ENCODE measurements at places on chromosomes 6 and 20.

DNA sequence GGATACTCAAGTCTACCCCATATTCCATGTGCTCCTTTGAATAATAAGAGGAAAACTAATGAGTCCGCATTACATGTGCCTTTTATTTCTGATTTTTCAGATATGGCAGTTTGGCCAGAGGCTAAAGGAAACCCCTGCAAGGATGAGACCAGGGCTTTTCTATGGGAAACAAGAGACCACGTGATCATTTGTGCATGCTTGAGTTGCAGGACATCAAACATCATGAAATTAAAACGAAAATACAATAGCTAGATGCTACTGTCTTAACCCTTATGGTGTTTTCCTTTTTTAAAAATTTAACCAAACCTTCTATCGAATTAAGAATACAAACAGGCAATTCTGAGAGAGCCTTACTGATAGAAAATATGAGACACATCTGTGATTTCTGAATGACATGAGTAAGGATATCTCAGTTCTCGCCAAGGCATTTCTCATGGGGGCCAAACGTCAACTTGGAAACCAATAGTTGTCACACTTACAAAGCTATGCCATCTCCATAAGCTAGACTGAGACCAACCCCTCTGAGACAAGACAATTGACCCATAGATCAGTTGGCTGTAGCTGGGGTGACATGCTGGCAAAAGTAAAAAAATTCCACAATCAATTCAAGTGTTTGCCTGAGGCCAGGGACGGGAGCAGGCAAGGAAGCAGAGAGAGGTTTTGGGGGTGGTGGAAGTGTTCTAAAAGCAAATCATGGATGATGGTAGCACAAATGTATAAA lies 52.8 kb downstream of the RIPOR2 start:
- DNase-seq, result no peak

DNA sequence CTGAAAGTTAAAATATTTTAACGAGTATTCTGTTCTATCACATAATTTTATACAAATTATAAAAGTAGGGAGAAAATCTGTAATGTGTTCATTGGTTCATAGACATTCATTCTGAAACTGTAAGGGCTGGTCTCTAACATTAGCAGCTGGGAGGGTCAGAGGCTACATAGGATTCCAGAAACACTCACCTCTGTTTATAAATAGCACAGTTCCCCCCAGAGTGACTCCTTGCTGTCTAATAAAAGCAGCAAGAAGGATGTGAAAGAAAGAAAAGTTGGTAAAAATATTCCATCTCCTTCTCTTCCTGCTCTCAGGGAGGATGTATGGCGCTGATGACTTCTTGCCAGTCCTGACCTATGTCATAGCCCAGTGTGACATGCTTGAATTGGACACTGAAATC lies 25.3 kb upstream of the NAA20 start:
- DNase-seq, result no peak

- peak; percentile 86 for DNase-seq
Observed at GRCh38 chr20:40494248-40494647, 194.8 kb downstream of the MAFB start.

DNA sequence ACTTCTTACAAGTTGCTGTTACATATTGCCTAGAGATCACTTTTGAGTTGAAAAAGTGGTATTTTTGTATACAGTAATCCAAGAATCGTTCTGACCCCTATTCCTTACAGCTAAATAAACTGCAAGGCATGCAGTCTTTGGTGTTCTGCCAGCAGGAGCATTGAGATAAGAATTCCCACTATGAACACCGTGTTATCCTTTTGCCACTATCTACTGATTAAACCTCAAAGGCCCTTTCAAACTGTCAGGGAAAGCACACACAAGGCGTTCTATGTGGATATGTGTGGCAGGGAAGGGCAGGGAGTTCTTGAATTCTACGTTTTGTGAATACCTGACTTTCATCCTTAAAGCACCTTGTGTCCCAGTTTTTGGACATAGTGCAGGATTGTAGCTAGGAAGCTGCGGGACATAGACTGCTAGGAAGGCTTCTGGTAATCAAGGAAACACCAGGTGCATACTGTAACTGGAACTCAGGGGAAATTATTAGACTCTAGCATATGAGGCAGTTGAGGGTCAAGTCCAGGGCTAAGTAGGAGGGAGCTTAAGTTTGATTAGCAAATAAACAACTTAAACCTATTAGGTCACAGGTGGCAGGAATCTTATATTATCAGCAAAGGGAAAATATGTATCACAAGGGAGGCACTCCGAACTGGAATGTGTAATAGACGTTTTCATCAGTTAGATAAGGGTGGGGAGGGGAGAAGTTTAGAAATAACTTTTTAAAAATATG lies 506.6 kb downstream of the RNF144B start:
- DNase-seq, result no peak

GRCh38 chr6:6542357-6542756 lies 46.2 kb upstream of the LY86 start:
- no peak for DNase-seq

DNA sequence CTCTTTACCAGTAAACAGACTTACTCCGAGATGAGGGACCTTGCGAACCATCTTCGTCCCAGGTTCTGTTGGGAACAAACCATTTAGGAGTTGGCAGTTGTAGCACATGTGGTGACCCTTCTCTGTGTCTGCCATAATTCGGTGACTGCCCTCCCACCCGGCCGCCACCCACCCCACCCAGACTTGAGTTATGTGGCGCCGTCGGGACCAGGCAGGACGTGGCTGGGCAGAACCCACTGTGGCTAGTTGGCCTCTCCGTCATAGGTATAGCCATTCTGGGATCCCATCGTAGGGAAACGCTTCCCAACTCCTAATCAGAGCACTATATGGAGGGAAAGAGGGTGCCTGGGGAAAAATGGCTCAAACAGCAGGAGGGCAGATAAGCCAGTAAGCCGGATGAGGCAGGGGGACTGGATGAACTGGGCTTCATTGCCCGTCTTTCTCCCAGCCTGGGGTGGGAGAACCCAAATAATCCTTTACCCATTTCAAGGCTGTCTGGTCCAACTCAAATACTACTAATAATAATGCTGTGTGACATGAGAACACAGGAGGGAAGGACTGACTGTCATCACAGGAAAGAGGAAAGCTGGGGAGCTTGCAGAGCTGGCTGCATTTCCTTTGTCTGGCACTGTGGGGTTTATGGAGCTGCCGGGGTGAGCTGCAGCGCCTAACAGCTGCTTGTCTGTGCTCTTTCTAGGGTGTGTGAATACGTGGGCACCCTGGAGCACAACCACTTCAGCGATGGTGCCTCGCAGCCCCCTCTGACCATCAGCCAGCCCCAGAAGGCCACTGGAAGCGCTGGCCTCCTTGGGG lies 73.0 kb upstream of the PBOV1 start:
- DNase-seq, result no peak

GRCh38 chr20:2451939-2452732 lies 18.5 kb downstream of the SNRPB start:
- peak; percentile 71 for DNase-seq

DNA sequence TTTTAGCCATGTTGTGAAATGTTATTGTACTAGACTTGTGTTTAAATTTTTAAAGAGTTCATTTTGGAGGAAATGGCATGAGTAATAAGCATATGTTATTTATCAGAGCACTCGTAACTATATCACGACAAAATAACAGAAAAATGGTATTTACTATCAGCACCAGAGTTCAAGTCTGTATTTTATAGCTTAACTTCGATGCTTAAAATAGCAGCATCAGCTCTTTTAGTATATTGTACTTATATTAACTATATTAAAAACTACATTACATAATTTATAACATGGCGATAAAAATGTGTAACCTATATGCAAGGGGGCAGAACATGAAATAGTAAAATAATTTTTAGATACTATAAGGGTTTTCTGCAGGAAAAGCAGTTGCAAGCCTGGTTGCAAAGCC lies 52.9 kb downstream of the ABRACL start:
- no peak for DNase-seq

DNA sequence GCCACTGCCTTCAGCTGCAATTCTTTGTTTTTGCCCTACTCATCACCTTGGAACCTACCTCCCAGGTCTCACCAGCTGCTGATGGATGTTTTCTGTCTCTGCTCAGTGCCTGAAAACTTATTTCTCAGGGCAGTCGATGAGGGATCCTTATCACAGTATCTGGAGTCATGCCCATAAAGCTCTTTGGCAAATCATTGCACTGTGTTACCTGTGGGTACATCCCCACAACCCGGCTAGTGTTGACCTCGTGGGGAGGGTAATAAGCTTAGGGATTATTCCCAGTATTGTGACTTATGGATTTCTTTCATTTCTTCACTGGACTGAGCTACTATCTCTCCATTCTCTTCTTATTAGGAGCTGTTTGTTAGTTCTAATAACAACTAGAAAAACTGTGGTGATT lies 91.7 kb downstream of the ELOVL5 start:
- no peak for DNase-seq

GRCh38 chr6:163063561-163063960 lies 335.8 kb downstream of the PACRG start:
- DNase-seq, result no peak

DNA sequence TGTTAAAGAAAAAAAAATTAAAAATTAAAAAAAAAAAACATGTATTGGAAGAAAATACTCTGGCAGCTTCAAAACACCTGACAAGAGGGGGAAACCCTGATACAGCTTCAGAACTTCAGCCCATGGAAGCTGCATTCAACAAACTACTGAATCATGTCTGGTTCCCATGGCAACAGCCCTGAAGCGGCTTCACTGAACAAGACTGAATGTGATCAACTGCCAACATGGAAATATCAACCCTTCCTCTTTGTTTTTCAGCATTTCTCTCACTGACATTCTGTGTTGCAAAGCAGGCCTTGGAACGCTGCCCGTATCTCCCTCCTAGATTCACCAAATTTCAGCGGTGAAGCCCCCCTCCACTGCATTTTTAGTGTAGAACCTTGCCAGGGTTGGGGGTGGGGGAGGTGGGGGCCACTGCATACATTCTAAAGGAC lies 91.3 kb upstream of the SHLD1 start:
- peak; percentile 85 for DNase-seq

- DNase-seq, result peak; percentile 90
Observed at GRCh38 chr6:127102299-127102698, 16.2 kb upstream of the RSPO3 start.

- no peak for DNase-seq
Observed at GRCh38 chr20:51756653-51757052, 11.5 kb downstream of the ATP9A start.

GRCh38 chr20:53445932-53446331 lies 147.7 kb downstream of the ZNF217 start:
- DNase-seq, result no peak

DNA sequence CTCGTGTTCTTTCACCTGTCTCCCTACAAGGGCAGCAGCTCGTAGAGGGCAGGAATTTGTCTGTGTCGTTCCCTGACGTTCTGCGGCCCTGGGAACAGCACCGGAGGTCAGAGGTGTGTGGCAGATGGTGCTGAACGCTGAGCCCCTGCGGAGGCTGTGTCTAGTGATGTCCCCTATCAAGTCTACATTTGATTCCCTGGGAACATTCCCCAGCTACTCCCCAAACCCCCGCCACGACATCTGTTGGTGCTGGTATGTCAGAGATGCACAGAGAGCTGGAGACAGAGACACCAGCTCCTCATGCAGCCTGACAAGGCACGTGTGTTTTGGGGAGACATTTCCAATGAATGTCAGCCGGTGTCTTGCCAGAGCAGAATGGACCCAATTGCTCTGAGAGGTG lies 7.7 kb downstream of the PMEPA1 start:
- no peak for DNase-seq

GRCh38 chr6:95203153-95203754 lies 374.1 kb upstream of the MANEA start:
- peak; percentile 46 for DNase-seq

GRCh38 chr6:12911427-12911826 lies 194.9 kb downstream of the PHACTR1 start:
- peak; percentile 53 for DNase-seq

GRCh38 chr20:61835791-61836350 lies 229.8 kb downstream of the TAF4 start:
- no peak for DNase-seq

DNA sequence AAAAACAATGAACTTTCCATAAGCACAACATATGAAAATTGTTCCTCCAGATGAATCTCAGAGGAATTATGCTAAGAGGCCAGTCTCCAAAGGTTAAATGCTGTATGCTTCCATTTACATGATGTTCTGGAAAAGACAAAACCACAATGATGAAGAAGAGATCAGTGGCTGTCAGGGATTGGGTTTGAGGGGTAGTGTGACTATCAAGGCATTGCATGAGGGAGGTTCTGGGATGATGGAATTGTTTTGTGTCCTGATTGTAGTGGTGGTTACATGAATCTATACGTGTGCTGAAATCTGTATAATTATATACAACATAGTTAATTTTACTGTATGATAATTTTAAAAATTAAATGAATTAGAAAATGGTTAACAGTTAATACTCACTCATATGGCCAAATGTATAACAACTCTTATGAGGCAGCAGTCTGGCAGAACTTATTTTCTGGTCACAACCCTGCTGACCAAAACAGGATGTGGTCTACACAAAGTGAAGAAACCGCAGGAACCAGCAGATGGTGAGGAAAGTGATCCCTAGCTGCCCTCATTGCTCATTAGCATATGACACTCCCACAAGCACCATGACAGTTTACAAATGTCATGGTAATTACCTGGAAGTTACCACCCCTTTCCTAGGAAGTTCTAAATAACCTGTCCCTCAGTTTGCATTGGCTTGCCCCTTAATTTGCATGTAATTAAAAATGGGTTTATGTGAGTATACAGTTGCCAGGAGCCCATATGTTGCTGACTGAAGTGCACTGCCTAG lies 31.9 kb downstream of the NSFL1C start:
- DNase-seq, result peak; percentile 87

DNA sequence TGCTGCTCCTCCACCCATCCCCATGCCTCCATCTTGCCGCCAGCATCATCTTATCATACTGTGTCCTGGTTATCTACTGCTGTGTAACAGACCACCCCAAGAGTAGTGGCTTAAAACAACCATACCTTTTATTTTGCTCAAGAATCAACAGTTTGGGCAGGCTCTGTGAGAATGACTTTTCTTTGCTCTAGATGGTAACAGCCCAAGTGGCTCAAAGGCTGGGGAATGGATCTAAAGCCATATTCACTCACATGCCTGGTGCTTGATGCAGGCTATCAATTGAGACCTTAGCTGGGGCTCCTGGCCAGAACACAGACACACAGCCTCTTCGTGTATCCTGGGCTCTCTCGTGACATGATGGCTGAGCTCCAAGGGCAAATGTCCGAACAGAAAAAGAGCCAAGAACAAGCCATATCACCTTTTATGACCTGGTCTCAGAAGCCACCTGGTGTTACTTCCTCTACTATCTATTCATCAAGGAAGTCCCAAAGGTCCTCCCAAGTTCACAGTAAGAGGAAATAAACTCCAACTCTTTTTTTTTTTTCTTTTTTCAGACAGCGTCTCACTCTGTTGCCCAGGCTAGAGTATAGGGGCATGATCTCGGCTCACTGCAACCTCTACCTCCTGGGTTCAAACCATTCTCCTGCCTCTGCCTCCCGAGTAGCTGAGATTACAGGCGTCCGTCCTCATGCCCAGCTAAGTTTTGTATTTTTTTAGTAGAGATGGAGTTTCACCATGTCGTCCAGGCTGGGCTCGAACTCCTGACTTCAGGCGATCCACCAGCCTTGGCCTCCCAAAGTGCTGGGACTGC lies 159.3 kb upstream of the JARID2 start:
- peak; percentile 35 for DNase-seq

- DNase-seq, result no peak
Observed at GRCh38 chr20:58629215-58629580, 21.9 kb upstream of the STX16 start.
